ENCODE measurements at places on chromosomes 16 and 17. TPM values are rescaled to one million over a fixed set of nuclear protein-coding genes. Genes with fewer than 3 reads are reported as not detected.
A peak's percentile ranks its signal among the peaks of the same experiment; 100 is the strongest.

The CACNG1 gene
- total RNA-seq = not detected

DNA sequence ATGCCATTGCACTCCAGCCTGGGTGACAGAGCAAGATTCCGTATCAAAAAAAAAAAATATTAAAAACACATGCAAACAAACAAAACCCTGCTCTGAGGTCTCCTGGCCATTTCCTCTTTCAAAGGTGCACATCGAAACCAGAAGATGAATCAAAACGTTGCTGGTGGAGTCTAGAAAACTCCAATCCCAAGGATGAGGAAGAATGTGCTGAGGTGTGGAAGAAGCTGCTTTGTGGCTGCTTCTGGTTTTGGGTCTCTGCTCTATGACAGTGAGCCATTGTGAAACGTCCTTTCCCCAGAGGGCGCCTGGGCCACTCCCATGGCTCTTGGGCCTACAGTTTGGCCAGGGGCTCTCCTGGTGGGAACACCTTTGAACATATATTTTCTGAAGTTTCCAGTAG is 112.6 kb downstream of the IRF8 start:
- no peak for DNase-seq

GRCh38 chr17:21119247-21119918 is 7.4 kb upstream of the DHRS7B start:
- DNase-seq = peak; percentile 74

GRCh38 chr17:62017496-62017895 is 47.6 kb downstream of the MED13 start:
- DNase-seq = no peak

- no peak for DNase-seq
Observed at GRCh38 chr17:41024697-41025096, 2.3 kb downstream of the KRTAP1-5 start.

The HNF1B gene
- total RNA-seq = 31.5 TPM

DNA sequence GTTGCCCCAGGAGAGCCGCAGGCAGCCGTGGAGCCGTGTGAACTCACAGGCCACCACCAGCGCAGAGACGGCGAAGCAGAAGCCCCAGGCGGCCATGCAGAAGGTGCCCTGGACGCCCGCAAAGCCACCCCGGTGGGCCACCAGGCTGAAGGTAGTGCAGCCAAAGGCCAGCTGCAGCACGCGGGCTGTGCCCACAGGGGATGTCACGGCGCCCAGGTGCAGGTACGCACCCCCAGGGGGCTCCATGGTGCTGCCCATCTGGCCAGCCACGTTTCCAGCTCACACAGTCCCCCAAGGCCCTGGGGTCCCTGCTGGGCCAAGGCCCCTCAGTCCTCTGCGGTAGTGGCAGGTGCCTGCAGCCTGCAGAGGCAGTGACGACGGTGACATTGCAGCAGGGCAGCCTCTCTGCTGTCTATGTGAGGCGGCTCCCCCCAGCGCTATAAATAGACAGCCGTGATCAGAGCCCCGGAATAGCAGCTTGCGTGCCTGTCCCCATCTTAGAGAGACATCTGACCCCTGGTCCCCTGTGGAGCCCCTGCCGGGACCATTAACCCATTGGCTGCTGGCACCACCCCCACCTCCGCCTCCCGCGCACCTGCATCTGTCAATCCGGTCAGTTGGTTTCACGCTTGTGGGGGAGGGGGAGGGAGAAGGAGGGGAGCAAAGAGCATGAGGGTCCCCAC is 4.5 kb upstream of the PYCR1 start:
- no peak for DNase-seq

The KRTAP17-1 gene
- not detected for total RNA-seq

GRCh38 chr16:25699069-25699468 is 7.3 kb downstream of the HS3ST4 start:
- no peak for DNase-seq

- no peak for DNase-seq
Observed at GRCh38 chr16:3706253-3707012, 10.9 kb downstream of the TRAP1 start.

DNA sequence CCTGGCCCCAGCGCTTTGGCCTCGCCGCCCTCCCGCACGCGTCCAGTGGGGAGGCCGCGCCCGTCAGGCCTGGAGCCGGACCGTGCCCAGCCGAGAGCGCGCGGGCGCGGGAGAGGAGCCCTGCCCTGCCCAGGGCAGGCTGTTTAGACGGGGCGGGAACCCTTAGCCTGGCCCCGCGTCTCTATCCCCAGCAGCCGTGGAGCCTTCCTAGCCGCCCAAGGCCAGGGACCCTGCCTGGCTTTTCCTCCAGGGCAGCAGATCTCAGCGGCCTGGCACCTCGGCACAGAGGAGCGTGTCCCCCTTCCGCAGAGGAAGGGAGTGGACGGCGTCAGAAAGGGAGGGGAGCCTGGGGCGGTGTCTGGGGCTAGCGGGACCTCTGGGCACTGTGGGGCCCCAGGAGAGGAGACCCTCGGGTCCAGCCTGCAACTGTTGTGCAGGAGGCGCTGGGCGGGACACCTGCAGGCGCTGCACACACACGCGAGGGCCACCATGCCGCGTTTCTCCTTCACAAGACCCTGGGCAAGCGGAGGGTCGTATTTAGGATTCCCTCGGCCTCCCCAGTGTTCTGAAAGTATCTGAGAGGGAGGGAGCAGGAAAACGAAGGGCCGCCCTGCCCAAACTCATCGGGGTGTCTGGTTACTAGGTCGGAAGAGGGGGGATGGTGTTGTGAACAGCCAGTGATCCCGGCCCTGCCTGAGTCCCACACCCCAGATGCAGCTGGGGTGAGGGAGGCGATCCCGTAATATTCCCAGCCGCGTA is 2.3 kb upstream of the NPTX1 start:
- no peak for DNase-seq

The LRRC37A gene
- 7.7 TPM for total RNA-seq

DNA sequence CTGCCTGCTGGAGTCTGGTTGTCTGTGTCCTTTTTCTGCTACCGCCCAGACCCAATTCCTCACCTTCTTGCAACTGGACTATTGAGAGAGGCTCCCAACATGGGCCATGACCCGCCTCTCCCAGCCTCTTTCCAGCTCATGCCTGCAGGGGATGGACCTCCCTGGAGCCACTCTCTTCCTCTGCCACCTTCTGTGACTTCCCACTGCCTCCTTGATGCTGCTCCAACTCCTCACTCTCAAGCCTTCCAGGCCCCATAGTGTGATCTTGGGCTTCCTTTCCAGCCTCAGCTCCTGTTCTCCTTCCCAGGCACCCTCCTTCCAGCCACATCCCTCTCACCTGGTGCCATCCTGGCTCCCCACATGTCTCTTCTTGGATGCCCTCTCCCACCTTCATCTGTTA is 11.1 kb downstream of the ZNF768 start:
- no peak for DNase-seq

- no peak for DNase-seq
Observed at GRCh38 chr16:79008036-79008868, 592.3 kb downstream of the MAF start.

- DNase-seq = no peak
Observed at GRCh38 chr17:67982034-67982640, 14.1 kb downstream of the C17orf58 start.

The PLA2G10 gene
- total RNA-seq = 1.4 TPM

DNA sequence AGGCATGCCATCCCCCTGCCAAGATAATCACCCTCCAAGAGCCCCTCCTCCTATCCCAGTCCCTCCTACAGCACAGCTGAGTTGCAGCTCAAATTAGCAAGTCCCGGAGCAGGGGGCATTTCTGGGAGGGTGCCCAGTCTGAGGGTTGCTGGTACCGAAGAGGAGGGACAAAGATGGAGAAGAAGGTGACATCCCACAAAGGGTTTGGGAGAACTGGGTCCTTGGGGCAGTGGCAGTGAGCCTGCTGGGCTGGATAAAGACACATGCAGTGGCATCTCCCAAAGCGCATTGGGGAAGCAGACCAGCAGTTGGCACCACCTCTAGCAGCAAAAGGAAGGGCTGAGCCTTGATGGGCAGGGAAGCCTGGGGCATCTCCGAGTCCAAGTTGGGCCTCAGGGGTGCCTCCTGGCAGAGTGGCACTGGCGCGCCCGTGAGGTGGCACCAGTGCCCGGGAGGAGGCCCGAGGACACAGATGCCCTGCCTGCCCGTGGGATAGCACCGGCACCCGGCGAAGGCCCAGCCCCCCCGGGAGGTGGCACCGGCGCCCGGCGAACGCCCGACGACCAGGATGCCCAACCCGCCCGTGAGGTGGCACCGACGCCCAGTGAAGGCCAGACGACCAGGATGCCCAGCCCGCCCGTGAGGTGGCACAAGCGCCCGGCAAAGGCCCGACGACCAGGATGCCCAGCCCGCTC is 622 bp downstream of the TOM1L2 start:
- DNase-seq = peak; percentile 61

- DNase-seq = no peak
Observed at GRCh38 chr16:3454093-3454492, 10.6 kb downstream of the NAA60 start.

The MYOCD gene
- total RNA-seq = 28.2 TPM

- DNase-seq = peak; percentile 45
Observed at GRCh38 chr17:49101054-49101534, 31.5 kb upstream of the B4GALNT2 start.

DNA sequence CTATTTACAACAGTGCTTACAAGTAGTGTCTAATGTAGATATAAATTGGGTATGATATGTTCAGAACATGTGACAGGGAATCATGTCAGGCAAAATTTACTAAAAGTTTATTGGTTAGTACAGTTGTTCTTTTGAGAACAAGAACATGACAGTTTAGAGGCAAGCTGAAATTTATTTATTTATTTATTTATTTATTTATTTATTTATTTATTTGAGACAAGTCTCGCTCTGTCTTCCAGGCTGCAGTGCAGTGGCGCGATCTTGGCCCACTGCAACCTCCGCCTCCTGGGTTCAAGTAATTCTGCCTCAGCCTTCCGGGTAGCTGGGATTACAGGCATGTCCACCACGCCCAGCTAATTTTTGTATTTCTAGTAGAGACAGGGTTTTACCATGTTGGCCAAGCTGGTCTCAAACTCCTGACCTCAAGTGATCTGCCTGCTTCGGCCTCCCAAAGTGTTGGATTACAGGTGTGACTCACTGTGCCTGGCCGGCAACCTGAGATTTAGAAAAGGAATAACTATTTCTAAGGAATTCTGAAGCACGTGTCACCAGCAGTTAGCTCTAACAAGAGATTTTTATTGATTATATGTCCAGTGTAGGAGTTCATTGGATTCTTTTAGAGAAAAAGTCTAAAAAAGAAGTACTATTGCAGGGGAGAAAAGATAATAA is 24.9 kb downstream of the MRTFB start:
- no peak for DNase-seq

Measured in ureter (tissue), 1 donor.